ENCODE measurements at places on chromosomes 3 and 15.

GRCh38 chr3:196341137-196341536, 2.9 kb upstream of the TM4SF19 start:
- DNase-seq: no peak
- H3K27me3 ChIP-seq: no peaks in the 10 kb centered on the region
- no peak overlapping the region for H3K4me3 ChIP-seq
- H3K27ac ChIP-seq: peak overlapping the region; percentile 93

- DNase-seq: no peak
- H3K27ac ChIP-seq: no peak overlapping the region
- no peaks in the 10 kb centered on the region for H3K27me3 ChIP-seq
- H3K36me3 ChIP-seq: no peaks in the 10 kb centered on the region
- H3K4me1 ChIP-seq: no peaks in the 10 kb centered on the region
Observed at GRCh38 chr3:35677797-35678196, 38.5 kb downstream of the ARPP21 start.

DNA sequence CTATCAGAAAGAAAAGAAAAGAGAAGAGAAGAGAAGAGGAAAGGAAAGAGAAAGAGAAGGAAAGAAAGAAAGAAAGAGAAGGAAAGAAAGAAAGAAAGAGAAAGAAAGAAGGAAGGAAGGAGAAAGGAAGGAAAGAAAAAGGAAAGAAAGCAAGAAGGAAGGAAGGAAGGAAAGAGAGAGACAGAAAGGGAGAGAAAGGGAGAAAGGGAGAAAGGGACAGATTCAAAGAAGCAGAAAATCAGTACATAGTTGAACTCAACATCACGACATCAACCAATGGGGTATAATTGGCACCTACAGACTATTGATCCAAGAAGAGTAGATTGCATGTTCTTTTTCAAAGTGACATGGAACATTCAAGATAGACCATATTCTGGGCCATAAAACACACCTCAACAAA, 45.2 kb downstream of the HOMER2 start:
- no peak overlapping the region for H3K4me3 ChIP-seq
- DNase-seq: no peak
- H3K27me3 ChIP-seq: no peaks in the 10 kb centered on the region
- no peak overlapping the region for H3K27ac ChIP-seq
- H3K36me3 ChIP-seq: no peaks in the 10 kb centered on the region

DNA sequence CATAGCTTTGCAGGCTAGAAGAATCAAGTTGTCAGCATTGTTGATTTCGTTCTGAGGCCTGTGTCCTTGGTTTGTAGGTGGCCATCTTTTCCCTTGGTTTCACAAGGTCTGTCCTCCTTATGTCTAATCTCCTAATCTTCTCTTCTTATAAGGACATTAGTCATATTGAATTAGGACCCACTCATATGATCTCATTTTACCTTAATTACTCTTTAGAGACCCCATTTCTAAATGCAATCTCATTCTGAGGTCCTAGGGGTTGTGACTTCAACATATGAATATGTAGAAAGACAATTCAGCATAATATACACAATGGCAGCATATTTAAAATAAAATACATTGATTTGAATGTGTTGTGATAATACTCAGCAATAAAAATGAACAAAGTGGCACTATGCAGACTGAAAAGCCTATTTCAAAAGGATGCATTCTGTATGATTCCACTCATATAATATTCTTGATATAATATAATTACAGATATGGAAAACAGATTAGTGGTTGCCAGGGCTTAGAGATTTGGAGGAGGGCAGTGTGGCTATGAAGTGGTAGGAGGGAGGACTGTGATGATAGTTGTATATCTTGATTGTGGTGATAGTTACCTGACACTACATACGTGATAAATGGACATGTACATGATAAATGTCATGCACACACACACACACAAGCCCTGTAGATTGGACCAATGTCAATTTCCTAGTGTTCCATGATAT, 431.0 kb downstream of the EPHA6 start:
- H3K4me1 ChIP-seq: no peaks in the 10 kb centered on the region
- no peak overlapping the region for H3K4me3 ChIP-seq
- DNase-seq: no peak

DNA sequence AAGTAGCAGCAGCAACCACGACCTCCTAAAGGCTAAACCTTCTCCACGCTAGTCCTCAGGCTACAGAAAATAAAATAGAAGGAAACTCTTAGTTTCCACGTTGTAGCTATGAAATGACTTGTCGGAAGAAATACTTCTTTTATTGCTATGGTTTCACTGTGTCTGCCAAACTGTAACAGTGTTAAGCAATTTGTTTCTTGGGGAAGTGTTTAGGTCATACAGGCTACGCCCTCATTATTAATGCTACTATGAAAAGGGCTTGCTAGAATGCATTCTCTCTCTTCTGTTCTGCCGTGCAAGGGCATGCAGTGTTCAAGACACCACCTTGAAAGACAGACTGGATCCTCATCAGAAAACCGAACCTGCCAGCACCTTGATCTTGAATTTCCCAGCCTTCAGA, 462.7 kb downstream of the PLOD2 start:
- H3K4me3 ChIP-seq: no peak overlapping the region
- no peaks in the 10 kb centered on the region for H3K27me3 ChIP-seq
- DNase-seq: no peak
- no peak overlapping the region for H3K27ac ChIP-seq

DNA sequence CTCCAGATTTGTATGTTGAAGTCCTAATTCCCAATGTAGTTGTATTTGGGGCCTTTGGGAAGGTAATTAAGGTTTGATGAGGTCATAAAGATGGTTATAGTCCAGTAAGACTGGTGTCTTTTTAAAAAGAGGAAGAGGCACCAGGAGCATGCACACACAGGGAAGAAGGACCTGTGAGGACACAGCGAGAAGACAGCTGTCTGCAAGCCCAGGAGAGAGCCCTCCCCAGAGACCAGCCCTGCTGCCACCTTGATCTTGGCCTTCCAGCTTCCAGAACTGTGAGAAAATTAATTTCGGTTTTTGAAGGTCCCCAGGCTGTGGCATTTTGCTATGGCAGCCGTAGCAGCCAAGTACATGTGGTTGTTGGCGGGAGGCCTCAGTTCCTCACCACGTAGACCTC, 32.8 kb upstream of the TSEN2 start:
- no peaks in the 10 kb centered on the region for H3K36me3 ChIP-seq
- no peak overlapping the region for H3K4me3 ChIP-seq
- DNase-seq: no peak
- no peaks in the 10 kb centered on the region for H3K4me1 ChIP-seq

DNA sequence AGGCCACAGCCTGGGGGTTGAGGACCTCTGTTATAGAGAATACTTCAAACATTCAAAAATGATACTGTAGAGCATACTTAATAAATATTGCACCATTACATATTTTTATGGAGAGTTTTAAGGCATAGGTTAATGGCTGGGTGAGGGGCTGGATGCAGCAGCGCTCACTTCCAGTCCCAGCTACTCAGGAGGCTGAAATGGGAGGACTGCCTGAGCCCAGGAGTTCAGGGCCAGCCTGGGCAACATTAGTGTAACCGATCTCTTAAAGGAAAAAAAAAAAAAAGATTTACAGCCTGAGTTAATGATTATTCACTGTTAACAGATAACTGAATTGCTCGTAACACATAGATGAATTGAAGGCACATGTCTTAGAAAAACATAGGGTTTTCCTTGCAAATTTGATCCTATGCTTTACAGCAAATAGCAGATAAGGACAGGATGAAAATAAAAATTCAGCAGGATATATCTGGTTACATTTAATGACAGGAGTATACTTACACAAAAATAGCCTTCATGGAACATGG, 282.9 kb downstream of the TBC1D5 start:
- H3K36me3 ChIP-seq: no peaks in the 10 kb centered on the region
- DNase-seq: no peak
- H3K4me3 ChIP-seq: no peak overlapping the region
- no peak overlapping the region for H3K27ac ChIP-seq
- H3K27me3 ChIP-seq: no peaks in the 10 kb centered on the region

DNA sequence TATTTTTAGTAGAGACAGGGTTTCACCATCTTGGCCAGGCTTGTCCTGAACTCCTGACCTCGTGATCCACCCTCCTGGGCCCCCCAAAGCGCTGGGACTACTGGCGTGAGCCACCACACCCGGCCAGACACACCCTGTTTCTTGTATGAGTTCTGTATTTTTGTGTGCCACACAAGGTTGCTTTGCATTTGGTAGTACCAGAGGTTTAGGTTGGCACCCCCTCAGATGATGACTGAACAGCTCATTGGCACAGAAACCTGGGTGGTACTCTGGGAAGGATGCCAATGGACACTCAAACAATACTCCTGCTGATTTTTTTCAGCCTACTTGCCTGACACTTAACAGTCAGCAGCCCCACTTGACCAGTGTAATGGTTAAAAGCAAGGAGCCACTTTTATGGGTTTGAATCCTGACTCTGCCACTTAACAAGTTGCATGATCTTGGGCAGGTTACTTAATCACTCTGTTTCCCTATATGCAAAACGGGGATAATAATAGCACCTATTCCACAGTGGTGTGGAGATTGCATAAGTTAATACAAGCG, 39.2 kb upstream of the BCL2A1 start:
- H3K36me3 ChIP-seq: no peaks in the 10 kb centered on the region
- peak overlapping the region; percentile 67 for H3K27ac ChIP-seq
- H3K4me1 ChIP-seq: peaks cover 21% of the 10 kb centered on the region
- H3K4me3 ChIP-seq: no peak overlapping the region

- no peaks in the 10 kb centered on the region for H3K4me1 ChIP-seq
- no peaks in the 10 kb centered on the region for H3K36me3 ChIP-seq
- H3K4me3 ChIP-seq: no peak overlapping the region
- H3K27me3 ChIP-seq: no peaks in the 10 kb centered on the region
- no peak overlapping the region for H3K27ac ChIP-seq
Observed at GRCh38 chr3:186382217-186382885, 20.3 kb upstream of the DGKG start.

- H3K4me3 ChIP-seq: no peak overlapping the region
- peaks cover 13% of the 10 kb centered on the region for H3K4me1 ChIP-seq
- H3K27ac ChIP-seq: no peak overlapping the region
- DNase-seq: no peak
- H3K27me3 ChIP-seq: no peaks in the 10 kb centered on the region
Observed at GRCh38 chr3:54875596-54876268, 52.1 kb downstream of the LRTM1 start.

- no peak overlapping the region for H3K4me3 ChIP-seq
- no peaks in the 10 kb centered on the region for H3K36me3 ChIP-seq
- no peak overlapping the region for H3K27ac ChIP-seq
- no peaks in the 10 kb centered on the region for H3K27me3 ChIP-seq
Observed at GRCh38 chr3:59549962-59550361, 500.1 kb upstream of the CFAP20DC start.

DNA sequence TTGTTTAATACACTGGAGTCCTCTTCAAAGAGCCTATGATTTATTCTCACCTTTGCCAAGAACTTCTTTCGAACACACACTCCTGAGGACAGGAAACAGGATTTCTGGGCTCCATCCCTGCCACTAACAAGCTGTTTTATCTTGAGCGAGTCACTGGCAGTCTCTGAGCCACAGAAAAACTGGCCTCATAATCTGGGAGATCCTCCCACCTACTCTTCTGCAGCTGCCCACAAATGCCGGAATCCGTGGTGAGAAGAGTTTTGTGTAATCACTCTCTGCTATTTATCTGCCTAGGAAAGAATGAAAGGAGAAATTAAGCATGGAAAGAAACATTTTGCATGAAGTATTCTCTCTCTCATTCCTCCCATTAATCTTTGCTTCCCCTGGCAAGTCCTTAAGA, 172.0 kb upstream of the TRIM42 start:
- no peaks in the 10 kb centered on the region for H3K36me3 ChIP-seq
- DNase-seq: no peak
- no peaks in the 10 kb centered on the region for H3K27me3 ChIP-seq
- H3K27ac ChIP-seq: no peak overlapping the region
- no peak overlapping the region for H3K4me3 ChIP-seq

DNA sequence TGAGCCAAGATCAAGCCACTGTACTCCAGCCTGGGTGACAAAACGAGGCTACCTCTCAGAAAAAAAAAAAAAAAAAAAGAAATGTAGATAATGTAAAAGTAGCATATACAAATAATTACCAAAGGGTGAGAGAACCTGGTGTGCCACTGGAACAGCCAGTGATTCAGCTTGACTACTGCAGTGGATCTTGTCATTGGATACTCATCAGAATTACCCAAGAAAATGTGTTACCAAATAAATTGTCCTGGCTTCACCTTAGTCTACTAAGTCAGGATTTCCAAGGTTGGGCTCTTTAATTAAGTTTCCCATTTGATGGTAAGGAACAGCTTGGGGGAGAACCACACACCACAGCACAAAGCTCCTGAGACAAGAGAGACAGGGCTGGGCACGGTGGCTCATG, 1.5 kb downstream of the NICN1 start:
- no peaks in the 10 kb centered on the region for H3K27me3 ChIP-seq
- DNase-seq: no peak
- H3K27ac ChIP-seq: no peak overlapping the region
- no peaks in the 10 kb centered on the region for H3K36me3 ChIP-seq
- no peak overlapping the region for H3K4me3 ChIP-seq
- H3K4me1 ChIP-seq: peaks cover 6% of the 10 kb centered on the region
